ENCODE measurements at places on chromosomes 3 and 15.

DNA sequence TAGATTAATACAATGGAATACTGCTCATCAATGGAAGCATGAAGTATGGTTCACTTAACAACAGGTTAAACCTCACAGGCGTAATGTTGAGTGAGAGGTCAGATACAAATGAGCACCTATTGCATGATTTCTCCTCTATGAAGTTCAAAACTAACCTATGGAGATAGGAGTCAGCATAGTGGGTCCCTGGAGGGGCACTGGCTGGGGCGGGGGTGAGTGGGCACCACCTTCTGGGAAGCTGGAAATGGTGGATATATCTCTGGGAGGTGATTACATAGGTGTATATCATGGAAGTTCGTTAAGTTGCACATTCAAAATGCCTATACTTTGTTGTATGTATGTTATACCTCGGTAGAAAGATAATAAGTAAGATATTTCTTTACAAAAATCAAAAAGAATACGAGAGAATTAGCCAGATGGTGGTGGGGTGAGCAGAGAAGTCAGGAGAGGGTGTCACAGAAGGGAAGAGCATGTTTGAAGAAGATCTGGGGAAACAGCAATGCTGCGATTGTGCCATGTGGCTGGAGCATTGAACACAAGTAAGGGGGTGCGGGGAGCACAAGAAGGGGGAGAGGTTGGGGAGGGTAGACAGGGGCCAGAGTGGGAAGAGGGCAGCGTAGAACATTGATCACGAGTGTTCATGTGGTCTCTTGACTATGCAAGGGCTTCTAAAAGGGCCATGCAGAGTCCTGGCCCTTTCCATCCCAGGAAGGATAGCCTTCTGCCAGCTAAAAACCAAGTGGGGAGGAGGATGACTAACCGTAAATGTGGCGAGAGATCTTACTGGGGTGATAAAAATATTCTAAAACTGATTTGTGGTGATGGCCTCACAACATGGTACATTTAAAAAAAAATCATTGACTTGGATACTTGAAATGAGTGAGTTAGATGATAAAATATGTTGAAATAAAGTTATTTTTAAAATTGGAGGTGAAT, 30.2 kb downstream of the ITGA11 start:
- no peak for DNase-seq

GRCh38 chr15:77496715-77497109, 76.0 kb downstream of the HMG20A start:
- no peak for DNase-seq

- no peak for DNase-seq
Measured at GRCh38 chr3:16150285-16150684, 24.2 kb upstream of the GALNT15 start.

DNA sequence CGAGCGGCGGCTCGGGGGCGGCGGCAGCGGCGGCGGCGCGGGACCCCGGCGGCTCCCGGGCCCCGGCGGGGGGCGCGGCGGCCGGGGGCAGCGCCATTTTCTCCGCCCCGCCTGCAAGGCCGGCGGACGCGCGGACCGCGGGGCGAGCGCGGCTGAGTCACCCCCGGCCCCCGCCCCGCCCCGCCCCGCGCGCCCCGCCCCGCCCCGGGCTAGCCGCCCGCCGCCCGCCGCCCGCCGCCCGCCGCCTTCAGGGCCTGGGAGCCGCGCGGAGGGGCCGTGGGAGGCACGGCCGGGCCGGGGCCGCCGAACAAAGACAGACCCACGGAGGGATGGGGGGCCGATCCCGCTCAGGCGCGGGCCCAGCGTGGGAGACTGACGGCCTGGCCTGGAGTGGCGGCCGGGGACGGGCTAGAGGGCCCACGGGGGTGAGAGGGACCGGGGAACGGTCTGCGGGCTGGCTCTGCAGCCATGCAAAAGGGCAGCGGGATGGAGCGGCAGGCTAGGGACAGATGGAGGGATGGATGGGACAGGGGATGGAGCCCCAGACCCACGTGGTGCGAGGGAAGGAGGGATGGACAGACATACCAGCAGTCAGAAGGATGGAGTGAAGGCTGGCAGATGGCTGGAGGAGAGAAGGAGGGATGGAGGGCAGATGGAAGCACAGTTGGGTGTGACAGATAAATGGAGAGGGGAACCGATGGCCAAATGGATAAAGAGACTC, at the start of gene EIF4E3:
Gene EIF4E3 (minus strand): TSS at position 132 of the 721 bp plus-strand sequence. CDS start 35 bp downstream, at position 97.
- DNase-seq, result no peak

DNA sequence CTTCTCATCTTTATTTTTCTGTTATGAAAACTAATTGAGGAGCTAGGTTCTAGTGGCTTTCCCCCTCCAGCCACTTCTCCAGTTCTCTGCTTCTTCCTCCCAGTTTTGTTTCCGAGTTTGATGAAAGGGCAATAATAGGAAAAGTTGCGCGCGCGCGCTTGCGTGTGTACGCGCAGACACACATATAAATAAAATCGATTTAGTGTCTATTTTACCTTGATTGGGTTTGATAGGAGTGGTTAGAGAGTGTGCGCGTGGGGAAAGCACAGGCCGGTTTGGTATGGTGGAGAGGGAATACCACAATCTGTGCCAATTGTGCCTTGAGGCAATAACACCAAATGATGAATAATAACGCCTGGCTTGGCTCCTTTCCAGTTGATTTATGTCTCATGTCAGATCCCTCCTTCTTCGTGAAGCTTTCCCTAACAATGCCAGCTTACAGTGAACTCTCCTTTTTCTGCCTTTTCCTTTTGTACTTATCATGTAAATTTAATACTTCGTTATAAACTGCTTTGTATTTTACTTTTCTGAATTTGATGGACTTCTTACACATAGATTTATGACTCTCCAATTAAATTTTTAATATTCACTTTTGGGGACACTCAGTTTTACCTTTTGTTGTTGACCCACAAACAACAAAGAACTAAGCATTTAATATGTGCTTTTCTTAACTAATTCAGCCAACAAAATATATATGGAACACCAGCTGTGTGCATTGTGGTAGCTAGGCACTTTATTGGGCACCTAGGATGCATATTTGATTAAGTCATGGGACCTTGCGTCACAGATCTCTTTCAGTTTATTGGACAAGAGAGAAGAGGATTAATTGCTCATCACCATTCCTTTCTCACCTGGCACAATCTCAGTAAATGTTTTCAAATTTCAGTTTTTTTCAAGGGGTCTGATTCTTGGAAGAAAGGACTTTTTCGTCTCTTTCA, 1.7 kb downstream of the TIPARP start:
- DNase-seq, result no peak

GRCh38 chr15:32880642-32881041, 162.8 kb downstream of the GREM1 start:
- no peak for DNase-seq

- no peak for DNase-seq
Measured at GRCh38 chr15:88187195-88187594, 69.3 kb downstream of the NTRK3 start.

GRCh38 chr3:4852780-4853748, 126.2 kb upstream of the BHLHE40 start:
- no peak for DNase-seq

DNA sequence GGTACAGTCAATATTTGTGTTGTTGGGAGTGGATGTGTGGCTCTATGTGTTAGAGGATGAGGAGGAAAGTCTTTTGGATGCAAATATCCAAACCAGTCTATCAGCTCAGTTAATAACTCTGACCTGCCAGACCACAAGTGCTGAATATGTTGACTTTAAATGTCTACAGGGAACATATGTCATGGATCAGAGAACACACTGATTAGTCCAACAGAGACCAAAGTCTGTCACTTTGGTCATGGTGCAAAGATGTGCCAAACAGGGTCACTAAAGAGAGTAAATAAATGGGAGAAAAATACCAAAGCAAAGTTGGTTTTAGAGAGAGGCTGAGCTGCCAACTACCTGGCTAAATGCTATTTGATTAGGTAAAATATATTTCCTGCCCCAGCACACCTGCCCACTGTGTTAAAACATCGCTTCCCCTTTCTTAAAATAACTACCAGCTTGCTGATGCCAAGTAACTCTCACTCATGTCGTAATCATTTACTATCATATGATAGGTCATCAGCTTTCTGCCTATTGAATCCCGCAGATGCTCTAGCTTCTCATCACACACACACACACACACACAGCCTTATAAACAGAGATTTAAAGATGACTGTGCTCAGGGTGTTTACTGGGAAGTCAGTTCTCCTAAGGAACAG, 173.3 kb downstream of the PDZRN3 start:
- no peak for DNase-seq

- DNase-seq, result no peak
Measured at GRCh38 chr15:85771781-85772445, 22.8 kb downstream of the KLHL25 start.

- DNase-seq, result no peak
Measured at GRCh38 chr15:51625236-51625635, 2.7 kb upstream of the DMXL2 start.

DNA sequence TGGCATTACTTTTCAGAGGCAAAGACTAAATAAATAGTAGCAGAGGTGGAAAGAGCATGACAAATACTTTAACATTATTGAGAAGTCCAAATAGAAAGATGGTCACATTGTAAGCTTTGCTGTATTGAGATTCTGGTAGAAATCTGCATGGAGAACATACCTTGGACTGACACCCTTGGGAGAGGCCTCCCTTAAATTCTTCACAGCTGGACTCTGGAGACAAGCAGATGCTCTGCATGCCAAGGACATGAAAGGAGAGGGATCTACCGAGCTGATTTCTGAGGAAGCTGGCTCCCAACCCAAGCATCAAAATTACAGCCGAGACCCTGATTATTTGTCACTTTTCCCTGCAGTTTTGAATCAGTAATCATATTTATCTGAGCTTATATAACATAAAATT, 212.5 kb upstream of the COL8A1 start:
- DNase-seq, result no peak

DNA sequence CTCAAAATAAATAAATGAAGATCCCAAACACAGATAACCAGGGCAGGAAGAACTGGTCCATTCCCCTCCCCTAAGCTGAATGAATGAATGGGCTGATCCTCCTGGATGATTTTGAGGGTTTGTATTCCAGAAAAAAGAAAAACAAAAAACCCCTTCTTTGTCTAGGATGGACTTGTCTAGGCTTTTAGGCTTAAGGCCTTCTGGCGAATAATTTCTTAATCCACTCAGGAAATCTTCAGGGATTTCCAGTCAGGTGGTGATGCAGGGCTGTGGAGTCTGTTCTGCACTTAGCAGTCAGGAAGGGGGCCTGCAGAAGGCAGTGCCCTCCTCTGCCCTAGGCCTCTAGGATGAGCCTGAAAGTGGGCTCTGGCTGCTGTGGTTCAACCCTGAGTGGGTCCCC, 52.1 kb downstream of the BDH1 start:
- no peak for DNase-seq

DNA sequence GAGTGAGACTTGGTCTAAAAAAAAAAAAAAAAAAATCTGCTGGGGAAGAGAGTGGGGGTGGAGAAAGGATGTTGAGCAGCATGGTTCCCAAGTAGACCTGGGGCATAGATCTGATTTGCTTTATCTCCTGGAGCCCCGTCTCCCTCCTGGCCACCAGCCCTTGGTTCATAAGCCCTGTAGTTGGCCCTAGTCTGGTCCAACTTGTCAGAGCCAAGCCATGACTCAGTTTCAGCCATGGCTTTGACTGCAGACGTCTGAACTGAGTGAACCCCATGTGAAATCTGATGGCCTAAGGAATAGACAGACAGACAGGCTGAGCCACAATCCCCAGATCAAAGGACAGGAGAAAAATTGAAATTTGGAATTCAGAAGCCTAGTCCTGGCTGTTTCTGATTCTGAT, 2.0 kb upstream of the CILP start:
- DNase-seq, result no peak

GRCh38 chr3:195004512-195005250, 266.3 kb downstream of the XXYLT1 start:
- DNase-seq, result no peak

- DNase-seq, result no peak
Measured at GRCh38 chr15:26561896-26562295, 211.0 kb downstream of the GABRB3 start.

GRCh38 chr15:63974021-63974420, 72.3 kb downstream of the DAPK2 start:
- DNase-seq, result no peak

DNA sequence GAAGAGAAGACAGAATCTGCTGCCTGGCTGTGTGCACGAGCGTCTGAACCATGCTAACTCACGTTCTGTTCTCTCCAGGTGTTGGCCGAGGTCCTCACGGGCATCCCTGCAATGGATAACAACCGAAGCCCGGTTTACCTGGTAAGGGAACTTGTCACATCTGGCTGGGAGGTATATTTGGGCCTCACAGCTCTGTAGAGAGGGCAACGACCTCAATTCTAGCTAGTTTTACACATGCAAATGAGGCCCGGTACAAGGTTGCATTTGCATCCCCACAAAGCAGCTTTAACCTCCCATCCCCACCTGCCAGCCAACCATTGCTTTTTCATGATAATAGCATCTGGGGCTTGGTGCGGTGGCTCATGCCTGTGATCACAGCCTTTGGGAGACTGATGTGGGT, 22.0 kb upstream of the TATDN2 start:
- DNase-seq, result no peak

DNA sequence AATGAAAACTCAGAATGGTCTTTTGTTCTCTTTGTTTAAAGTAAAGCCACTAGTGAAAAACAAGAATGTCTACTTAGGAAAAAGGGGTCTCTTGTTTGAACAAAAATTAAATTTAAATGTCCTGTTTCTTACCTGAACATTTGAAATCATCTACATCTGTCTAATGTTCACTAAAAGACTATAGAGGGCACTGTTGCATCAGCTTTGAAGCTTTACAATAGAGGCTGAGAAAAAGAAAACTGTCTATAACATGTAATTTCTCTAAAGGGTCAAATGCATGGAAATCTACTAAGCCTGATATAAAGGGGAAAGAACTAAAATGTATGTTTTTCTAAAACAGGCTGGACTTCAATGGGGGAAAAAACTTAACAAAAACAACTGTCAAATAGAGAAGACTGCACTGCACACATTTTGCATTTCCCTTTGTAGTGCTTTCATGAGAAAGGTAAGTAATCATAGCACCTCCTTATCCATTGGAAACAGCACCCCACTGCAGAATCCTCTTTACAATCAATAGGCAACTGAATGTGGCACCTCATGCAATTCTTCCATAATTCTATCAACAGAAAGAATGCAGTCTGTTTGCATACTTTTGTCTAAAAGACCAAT, 26.3 kb downstream of the DPH6 start:
- no peak for DNase-seq

- no peak for DNase-seq
Measured at GRCh38 chr15:67189326-67190051, 65.0 kb downstream of the AAGAB start.

GRCh38 chr3:151814588-151814987, 672 bp downstream of the AADAC start:
- DNase-seq, result no peak

- no peak for DNase-seq
Measured at GRCh38 chr15:43292375-43293078, 25.8 kb upstream of the TGM5 start.

- no peak for DNase-seq
Measured at GRCh38 chr15:23467110-23467600, 20.1 kb upstream of the GOLGA6L2 start.
